ENCODE measurements at places on chromosomes 2 and 18.

GRCh38 chr18:23369266-23369665 lies 83.8 kb upstream of the RIOK3 start:
- no peak for DNase-seq

DNA sequence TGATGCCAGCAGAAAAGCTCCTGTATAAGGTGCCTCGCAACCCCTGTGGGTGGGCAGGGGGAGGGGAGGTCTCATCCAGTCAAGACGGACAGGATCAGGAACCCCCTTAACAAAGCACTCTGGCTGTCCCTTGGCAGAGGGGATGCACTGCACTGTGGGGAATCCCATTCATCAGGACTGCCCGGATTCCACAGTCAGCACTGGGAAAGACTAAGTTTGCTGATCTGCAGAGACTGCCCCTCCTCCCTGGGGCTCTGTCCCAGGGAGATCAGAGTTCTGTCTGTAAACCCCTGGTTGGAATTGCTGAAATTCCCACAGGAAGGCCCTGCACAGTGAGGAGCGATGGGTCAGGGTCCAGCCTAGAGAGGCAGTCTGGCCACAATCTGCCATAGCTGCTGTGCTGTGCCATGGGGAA lies 149.5 kb upstream of the RBBP8 start:
- no peak for DNase-seq

- no peak for DNase-seq
These were observed 2.0 kb upstream of the TEX44 start for GRCh38 chr2:231590614-231591013.

DNA sequence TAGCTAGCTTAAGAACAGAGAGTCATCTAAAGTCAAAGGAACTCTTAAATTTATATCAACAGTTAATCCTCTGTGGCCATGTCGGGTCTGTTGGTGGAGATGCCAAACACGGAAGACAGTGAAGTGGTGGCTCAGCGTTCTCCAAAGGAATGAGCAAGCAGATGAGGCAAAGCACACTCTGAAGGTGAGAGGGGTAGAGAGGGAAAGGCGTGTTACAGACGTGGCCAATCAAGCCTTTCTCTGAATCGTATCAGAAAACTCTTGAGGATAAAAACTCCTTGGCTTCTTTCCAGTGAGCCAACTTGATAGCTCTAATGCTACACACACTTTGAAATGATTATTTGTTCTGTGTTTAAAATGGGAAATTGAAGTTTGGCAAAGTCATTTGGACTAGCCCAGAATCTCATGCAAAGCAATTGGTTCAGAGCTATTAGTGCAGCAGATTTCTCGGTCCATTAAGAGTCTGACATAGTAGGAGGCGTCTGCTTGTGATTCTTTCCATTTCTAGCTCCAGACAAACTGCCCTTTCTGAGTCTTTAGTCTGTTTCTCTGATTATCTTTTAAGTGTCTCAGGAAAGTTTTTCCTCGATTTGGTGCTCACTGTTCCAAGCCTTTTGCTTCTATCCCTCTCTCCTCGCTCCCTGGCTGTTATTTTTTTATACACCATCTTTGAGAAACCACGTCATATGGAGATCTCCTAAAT lies 57.5 kb upstream of the CPO start:
- DNase-seq: no peak

DNA sequence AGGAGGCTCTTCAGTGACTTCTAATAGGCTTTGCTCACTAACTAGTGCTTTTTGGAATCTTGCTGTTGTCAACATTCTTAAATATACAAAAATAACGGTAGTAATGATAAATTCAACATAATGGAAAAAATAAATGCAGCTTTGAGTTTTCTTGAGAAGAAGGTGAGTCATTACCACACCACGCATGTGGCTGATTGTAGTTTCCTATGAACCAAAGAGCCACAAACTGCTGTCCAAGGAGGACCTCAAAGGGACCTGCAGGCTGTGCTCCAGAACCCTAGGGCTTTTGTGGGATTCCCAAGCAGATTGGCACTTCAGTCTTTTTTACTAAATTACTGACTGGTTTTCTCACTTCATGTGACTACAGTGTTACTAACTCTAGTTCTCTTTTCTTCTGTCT lies 66.7 kb downstream of the TPGS2 start:
- no peak for DNase-seq

DNA sequence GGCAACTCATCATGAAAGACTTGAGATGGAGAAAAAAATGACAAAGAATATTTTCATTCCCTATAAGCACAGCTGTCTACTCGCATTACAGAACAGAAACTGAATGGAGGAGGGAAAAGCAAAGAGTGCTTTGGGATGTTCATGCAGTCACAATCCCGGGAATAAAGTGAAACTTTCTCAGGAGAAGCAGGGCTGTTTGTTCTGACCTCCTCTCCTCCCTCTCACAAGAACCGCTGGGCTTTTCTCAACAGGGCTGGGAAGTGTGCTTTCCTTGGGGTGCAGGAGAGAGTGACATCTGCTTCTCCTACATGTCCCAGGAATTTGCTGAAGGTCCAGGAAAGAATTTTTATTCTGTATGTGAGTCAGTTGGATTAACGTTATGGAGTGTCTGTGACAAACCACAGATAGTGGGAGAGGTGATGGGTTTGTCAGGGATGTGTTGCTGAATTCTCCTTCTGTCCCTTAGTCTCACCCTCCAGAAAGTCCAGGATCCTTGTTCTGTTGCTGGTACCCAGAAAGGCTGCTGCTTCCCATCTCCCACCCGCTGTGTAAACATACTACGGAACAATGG lies 125.6 kb downstream of the HRH4 start:
- DNase-seq: no peak

- DNase-seq: no peak
These were observed 1238.4 kb downstream of the LRP1B start for GRCh38 chr2:140892436-140892835.

GRCh38 chr2:41873102-41874031 lies 174.5 kb upstream of the PKDCC start:
- no peak for DNase-seq

DNA sequence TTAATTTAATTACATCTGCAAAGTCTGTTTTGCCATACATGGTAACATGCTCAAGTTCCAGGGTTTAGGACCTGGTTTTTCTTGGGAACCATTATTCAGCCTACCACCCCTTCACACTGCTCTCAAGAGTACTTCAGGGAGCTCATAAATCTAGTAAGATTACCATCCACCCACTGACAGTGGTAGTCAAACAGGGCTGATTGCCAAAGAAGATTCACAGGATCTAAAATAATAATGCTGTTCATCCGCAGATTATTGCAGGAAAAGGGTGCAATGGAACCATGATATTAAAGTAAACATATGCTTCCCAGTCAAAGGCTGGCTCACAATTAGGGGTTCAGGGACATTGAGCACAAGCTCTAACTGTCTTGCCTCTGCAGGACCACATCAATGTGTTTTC lies 148.0 kb upstream of the CYRIA start:
- no peak for DNase-seq

- no peak for DNase-seq
These were observed 15.5 kb downstream of the COLEC11 start for GRCh38 chr2:3610415-3610814.

DNA sequence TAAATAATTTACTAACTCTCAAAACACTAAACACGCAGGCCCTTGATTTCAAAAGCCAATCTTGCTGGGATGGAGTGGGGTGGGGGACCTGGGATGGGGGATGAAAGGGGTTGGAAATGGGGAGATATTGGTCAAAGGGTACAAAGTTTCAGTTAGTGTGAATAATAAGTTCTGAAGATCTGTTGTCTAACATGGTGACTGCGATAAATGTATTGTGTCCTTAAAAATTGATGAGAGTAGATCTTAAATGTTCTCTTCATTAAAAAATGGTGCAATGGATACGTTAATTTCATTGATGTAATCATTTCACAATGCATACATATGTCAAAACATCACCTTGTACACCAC lies 505 bp upstream of the ACYP2 start:
- DNase-seq: peak; percentile 76

GRCh38 chr2:15708865-15709820 lies 117.5 kb downstream of the DDX1 start:
- DNase-seq: no peak

DNA sequence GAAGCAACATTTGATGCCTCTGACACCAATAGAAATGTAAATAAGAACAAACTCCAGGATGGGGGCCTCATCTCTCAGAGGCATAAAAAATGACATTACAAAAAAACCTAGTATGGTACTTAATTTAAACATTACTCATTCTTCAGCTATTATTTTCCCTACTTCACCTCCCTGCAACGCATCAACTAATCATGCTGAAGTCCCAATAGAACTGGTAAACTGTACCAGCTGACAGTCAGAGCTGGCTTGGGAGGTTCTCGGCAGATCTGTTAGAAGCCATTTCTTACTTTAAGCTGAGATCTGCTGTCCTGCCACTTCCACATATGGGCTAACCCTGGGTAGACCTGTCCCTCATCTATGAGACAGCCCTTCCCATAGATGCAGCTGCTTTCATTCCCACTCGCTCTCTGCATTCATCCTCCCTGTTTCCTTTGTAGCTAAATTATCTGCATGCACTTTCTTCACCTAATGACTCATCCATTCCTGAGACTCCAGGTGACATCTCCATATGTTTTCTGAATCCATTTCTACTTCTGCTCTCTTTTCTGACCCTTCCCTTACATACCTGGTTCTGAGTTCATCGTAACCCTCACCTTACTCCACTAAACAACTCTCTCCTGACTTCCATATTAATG lies 108.1 kb downstream of the AOX1 start:
- DNase-seq: no peak

GRCh38 chr2:54968561-54969218 lies 81.6 kb downstream of the RTN4 start:
- DNase-seq: no peak

- DNase-seq: peak; percentile 46
These were observed 5.5 kb downstream of the SLC11A1 start for GRCh38 chr2:218387369-218388194.

- no peak for DNase-seq
These were observed 74.8 kb downstream of the CDK15 start for GRCh38 chr2:201880993-201881611.

- DNase-seq: no peak
These were observed 189.4 kb downstream of the PLCL1 start for GRCh38 chr2:197993830-197994229.

DNA sequence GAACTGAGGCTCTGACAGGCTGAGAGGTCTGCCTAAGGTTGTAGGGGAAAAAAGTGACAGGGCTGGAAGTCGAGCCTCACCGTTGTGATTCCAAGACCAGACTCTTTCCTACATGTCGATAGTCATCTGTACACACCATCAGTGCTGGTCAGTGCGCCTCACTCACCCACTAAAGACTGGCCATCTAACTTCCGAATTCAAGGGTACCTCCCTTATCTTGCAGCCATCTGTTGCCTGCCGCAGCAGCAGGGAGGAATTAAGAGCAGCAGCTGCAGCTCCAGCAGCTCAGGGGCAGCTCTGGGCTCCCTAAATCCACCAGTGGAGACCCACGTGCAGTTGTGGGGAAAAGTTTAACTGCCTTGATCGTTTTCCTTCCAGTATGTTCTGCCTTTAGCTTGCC lies 32.6 kb upstream of the GPR39 start:
- DNase-seq: no peak

DNA sequence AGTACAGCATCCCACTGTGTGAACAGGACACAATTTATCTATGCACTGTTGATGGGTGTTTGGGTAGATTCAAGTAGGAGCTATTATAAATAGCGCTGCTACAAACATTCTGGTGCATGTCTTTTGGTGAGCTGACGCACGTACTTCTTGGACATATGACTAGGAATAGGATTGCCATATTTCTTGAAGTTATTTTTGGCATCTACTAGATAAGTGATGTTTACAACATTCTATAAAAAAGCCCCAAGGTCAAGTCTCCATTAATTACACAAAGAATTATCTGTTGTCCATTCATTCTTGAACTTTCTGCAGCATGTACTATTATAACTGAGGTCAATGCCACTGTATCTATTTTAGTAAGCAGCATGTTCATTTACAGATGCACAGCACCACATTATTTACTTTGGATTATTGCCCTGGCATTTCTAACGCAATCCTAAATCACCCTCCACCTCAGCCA lies 225.5 kb upstream of the TMEM200C start:
- peak; percentile 20 for DNase-seq

DNA sequence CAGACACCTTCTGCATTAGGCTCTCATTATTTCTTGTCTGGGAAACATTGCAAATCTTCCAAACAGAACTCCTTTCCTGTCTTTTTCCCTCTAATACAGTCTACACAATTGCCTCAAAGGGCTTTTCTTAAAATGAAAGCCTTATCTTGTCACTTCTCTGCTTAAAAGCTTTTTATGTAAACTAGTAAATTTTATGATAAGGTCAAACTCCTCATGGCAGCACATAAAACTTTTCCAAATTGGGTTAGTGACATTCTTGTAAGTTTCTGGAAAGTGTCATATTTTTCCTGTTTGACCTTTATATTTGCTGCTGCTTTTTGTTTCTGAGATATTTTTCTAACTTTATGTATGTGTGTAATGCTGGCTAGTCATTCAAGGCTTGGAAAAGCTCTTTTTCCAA lies 261.4 kb upstream of the KLHL14 start:
- DNase-seq: no peak

DNA sequence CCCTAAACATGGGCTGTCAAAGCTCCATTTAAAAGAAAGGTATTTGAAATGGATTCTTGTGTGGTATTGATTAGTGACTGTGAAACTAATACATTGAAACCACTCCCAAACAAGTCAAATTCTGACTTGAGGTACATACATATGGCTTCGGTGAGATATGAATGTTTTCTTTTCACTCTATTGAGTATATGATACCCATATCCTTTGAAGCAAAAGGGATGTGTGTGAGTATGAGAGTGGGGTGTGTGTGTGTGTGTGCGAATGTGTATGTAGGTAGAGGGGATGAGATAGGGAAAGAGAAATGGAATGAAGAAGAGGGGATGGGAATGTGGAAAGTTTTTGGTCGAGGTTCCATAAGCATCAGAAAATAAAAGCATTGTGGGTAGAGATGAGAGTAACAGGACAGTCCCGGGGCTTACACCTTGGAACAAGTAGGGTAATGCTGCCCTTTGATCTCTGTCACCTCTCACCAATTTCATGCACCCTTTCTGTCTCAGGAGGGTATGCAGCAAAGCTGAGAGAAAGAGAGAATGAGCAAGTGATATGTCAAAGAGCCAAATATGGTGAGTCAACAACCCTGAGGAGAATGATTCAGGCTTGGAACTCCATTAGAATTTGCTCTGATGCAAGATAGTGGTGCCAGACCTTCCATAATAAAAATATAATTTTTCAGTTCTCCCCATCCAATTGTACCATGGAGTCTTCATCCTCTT lies 64.0 kb upstream of the ZEB2 start:
- DNase-seq: no peak

DNA sequence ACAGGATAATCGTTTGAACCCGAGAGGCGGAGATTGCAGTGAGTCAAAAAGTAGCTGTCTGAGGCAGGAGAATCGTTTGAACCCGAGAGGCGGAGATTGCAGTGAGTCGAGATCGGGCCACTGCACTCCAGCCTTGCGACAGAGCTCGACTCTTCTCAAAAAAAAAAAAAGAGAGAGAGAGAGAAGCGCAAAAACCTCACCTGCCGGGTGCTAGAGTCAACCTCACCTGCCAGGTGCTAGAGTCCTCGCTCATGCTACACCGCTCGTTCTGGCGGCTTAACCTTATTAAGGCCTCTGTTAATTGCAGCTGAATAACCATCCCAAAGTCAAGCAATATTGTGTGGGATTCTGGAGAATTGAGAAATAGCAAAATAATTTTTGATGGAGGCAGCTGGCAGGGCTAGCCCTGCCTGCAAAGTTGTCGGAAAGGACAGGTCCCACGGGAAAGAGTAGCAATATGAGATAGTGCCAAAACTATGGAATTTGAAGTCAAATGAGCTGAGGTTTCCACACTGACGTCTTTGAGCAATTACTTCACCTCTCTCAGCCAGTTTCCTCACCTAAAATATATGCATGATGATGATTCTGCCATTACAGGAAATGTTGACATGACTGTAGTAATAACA lies 644 bp upstream of the DYM start:
- DNase-seq: no peak
